Activated T-cell treated with anti-CD3 and anti-CD28 coated beads for 24 hours (primary cell): ENCODE measurements at places on chromosomes 6 and 20.
A peak's percentile ranks its signal among the peaks of the same experiment; 100 is the strongest.

- no peak for DNase-seq
Measured at GRCh38 chr20:32510601-32511357, 74.4 kb downstream of the NOL4L start.

- DNase-seq: no peak
Measured at GRCh38 chr6:151051164-151051563, 185.7 kb downstream of the MTHFD1L start.

GRCh38 chr6:116779573-116780164, 14.2 kb upstream of the FAM162B start:
- no peak for DNase-seq

DNA sequence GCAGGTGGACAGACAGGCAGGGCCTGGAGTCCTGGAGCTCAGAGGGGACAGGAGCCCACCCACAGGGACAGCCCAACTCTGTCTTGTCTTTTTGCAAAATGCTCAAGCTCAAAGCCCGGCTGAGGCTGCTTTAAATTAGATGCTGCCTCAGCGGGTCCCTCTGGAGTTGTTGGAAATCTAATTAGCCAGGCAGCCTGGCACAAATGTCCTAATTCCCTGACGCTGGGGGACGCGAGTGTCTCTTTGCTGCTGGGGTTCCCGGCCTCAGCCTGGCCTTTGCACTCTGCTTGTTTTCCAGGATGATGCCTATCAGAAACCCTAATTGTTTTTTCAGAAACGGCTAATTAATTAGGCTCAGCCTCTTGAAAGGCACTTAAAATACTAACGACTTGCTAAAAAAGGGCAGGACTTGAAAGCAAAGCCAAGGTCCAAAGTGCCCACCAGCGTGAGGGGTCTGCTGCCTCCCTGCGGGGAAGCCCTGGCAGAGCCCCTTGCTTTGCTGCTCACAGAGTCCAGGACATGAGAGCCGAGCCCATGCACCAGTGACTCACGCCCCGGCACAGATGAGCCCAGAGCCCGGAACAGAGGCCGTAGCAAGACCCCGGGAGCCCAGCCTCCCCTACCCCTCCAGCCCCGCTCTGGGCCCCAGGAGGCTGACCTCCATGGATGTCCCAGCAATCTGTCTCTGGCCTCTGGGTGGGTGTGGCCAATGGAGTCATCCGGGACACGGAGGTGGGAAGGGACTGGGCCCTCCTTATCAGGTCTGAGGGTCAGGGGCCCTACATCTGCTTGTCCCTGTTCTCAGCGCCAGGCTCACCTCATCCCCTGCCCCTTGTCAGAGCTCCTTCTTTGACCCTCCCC, 46.0 kb upstream of the BHLHE23 start:
- no peak for DNase-seq

GRCh38 chr20:51125780-51126179, 102.9 kb upstream of the KCNG1 start:
- no peak for DNase-seq

- DNase-seq: no peak
Measured at GRCh38 chr6:168666699-168667427, 225.9 kb downstream of the SMOC2 start.

DNA sequence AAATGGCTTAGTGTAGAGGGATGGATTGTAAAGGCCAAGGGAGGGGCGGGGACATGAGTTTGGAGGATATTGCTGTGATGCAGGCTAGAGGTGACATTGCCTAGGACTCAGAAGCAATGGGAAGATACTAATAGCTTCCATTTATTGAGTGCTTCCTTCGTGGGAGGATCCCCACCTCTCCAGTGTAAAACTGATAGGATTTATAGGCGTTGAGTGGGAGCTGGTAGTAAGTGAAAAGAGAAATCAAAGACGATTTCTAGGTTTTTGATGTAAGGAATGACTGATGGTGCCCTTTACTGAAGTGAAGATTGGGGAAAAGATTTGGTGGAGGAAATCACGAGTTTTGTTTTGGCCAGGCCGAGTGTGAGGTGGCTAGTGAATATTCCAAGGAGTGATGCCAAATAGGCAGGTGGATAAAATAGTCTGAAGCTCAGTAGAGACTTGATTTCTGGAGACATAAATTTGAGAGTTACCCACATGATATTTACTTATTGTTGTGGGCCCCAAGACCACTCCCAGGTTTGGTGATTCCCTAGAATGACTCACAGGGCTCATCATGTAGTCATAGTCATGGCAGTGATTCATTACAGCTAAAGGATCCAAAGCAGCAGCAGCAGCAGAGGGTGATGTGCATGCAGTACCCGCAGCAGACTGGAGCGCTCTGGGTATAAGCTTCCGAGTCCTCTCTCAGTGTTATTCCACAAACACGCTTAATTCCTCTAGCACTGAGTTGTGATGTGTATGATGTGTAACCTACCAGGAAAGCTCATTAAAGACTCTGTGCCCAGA, 10.2 kb downstream of the RPRD1B start:
- no peak for DNase-seq

GRCh38 chr6:42846505-42846904, 32.9 kb upstream of the RPL7L1 start:
- no peak for DNase-seq

DNA sequence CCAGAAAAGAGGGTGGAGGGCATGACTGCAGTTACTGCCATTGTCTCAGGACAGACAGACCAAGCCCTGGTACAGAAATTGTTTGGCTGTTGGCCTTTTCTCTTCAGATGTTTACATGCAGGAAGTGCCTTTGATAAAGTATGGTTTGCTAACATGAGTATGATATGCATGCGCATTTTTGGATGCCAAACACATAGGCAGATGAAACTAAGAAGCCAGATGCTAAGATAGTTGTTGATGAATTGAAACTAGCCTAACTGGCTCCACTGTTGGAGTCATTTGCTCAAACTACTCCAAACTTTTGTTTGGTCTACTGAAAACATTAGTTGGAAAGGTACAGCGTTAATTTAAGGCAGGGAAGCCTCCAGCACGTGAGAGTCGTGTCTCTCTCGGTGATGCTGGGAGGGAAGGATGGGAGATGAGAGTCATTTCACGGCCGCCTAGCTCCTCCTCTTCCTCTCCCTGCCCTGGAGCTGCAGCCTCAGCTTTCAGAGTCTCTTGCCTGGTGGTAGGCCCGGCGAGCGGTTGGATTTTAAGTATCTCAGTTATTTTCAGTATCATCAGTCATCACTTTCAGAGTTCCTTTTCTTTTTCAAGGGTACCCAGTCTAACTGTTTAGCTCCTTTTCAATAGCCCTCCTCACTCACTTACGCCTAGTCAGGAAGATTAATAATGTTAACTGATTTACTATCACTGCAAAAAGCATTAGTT, 29.7 kb downstream of the RREB1 start:
- peak; percentile 55 for DNase-seq

GRCh38 chr20:40697541-40697940, 8.5 kb upstream of the MAFB start:
- no peak for DNase-seq

DNA sequence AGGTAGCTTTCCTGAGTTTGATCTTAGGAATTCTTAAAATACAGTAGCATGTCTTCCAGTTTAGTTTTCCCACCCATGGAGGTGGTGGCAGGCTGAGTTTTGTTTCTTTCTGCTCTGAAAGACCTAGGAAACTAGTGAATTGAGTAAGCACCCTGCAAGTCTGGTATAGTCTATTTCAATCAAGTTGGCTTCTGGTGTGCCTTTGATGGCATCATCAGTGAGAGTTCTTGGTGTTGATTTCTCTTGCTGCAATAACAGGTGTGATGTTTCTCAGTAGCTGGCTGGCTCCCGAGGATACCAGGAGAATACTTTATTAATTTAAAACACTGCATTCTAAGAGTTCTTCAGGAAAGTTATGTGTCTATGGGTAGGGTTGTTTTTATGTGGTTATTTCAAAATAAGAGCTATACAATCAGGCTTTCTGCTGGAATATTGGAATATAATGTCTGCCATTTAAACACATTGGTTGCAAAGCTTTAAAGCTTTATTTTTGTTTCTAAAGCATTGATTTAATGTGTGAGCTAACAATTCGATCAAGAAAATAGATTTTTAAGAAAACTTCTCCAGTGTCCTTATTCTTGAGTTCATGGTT, 19.0 kb downstream of the VAPB start:
- no peak for DNase-seq
